Activated CD4-positive, alpha-beta T cell treated with anti-CD3 and anti-CD28 coated beads, Interleukin-2, amount 10 ng/mL, durations not matched to agents 24 days and 14 days (primary cell): ENCODE measurements at places on chromosomes 3 and 15. TPM values are rescaled to one million over a fixed set of nuclear protein-coding genes. Genes with fewer than 3 reads are reported as not detected.

NLGN1 gene
- total RNA-seq: not detected in 2 replicates

CLDN1 gene
- total RNA-seq: 0.33 and 0.52 TPM in 2 replicates

GRCh38 chr15:90530250-90531051 is 728 bp downstream of the CRTC3 start:
- peak; percentile 88 for DNase-seq

ATP2B2 gene
- total RNA-seq: 0.31 TPM in 1 of 2 replicates, not detected in the other

GRCh38 chr3:4409971-4410573 is 57.0 kb downstream of the SUMF1 start:
- no peak for DNase-seq

- DNase-seq: no peak
These were observed 37.3 kb downstream of the TLE3 start for GRCh38 chr15:70060214-70060992.

FAM174B gene
- total RNA-seq: 1.9 and 3.0 TPM in 2 replicates

DNA sequence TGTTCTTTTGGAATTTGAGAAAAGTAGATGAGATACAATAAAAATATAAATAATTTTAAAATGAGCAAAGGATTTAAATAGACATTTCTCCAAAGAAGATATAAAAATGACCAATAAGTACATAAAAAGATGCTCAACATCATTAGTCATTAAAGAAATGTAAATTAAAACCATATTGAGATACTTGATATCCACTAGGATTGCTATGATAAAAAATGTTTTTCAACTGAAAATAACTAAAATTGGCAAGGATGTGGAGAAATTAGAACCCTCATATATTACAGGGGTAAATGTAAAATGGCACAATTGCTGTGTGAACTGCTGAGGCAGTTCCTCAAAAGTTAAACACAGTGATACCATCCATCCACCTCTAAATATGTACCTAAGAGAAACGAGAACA is 38.8 kb downstream of the LRRFIP2 start:
- no peak for DNase-seq

GRCh38 chr3:180855364-180855763 is 57.1 kb upstream of the FXR1 start:
- no peak for DNase-seq

ATP13A4 gene
- 0.88 and 2.1 TPM in 2 replicates for total RNA-seq

- no peak for DNase-seq
These were observed 8.9 kb downstream of the PEAK1 start for GRCh38 chr15:77410701-77411618.

DNA sequence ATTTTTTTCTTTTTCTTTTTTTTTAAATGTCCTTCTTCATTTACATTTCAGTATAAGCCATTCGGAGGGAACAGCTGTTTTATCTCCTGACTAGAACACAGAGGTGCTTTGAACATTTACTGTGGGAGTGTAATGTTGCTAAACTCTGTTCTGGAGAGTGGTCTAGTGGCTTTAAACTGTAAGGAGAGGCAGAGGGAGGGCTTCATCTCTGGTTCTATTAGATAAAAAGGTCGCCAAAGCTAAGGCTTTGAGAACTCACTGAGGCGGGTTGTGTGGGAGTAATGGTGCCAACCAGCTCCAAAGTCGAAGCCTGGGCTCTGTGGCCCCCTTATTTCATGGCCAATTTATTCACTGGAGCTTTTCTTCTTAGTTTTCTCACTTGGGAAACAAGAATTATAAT is 133.2 kb downstream of the ANXA2 start:
- DNase-seq: no peak

SLC25A36 gene
- 56.3 and 58.9 TPM in 2 replicates for total RNA-seq

DNA sequence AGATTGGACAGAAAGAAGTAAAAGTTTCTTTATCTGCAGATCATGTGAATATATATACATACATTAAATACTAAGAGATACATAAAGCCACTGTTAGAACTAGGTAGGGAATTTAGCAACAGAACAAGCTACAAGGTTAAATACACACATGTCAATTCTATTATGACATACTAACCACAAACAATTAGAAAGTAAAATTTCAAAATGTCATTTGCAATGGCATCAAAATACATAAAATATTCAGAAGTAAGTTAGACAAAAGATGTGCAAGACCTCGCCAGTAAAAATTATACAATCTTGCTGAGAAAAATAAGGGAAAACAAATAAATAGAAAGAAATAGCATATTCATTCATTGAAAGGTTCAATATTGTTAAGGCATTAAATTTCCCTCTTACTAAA is 200.0 kb upstream of the HES1 start:
- no peak for DNase-seq

- DNase-seq: no peak
These were observed 20.1 kb upstream of the CD47 start for GRCh38 chr3:108110934-108111333.

GRCh38 chr3:189516039-189516438 is 115.2 kb upstream of the TP63 start:
- DNase-seq: no peak

DNA sequence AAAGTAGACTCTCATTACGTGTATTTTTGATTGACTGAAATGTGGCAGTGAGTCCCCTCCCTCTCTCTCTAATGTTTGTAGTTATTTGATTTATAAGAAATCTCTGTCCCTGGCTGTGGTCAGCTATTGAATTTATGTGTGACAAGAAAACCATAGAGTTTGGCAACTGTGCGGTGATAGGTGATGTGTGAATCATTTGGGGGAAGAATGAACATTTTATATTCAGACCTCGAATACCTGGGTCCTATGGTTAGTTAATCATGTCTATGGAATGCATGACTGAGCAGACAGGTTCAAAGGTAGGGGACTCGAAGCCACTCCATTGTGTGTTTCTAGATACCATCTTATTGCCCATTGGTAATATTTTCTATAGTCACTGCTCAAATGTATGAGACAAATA is 712.1 kb downstream of the MECOM start:
- no peak for DNase-seq

GRCh38 chr3:140563206-140563760 is 114.6 kb upstream of the TRIM42 start:
- DNase-seq: no peak

SNX22 gene
- 0.96 and 1.1 TPM in 2 replicates for total RNA-seq

CHL1 gene
- total RNA-seq: not detected in 2 replicates

GRCh38 chr15:92400980-92401787 is 7.5 kb downstream of the ST8SIA2 start:
- DNase-seq: no peak
